ENCODE measurements at places on chromosomes 6 and 20.

DNA sequence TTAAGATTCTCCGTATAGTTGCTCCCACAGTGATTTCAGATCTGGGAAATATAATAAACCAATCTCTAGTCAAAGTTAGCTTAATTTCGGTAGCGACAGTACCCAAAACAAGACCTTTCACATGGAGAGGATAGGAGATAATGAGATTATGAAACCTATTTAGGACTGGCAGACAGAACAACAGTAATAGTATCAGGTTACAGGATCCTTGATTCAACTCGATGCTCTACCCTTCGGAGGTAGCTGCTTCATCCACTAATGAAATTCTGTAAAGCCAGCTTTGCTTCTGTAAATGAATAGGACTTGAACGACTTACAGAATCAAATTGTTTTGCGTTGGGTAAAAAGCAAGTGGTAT, 534 bp upstream of the AKIRIN2 start:
- no peak for DNase-seq

- DNase-seq = no peak
These were observed 101.3 kb downstream of the COL21A1 start for GRCh38 chr6:56146086-56146485.

- DNase-seq = no peak
These were observed 385.5 kb downstream of the TENT5A start for GRCh38 chr6:81366972-81367371.

DNA sequence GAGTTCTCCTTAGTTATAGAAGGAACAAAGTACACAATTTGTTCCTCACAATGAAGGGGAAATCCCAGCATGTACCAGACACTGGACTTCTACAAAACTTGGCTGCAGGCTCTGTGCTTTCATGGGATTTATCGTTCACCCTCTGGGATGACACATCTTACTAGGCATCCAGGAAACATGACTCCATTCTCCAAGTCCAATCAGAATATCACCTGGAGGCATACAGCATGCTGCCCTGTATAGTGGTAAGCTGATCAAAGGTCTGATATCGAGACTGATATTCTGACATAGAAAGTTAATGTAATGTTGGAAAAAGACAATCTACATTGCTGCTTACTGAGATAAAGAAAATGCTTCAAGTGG, 6.7 kb downstream of the RWDD2A start:
- DNase-seq = no peak

- no peak for DNase-seq
These were observed 351.4 kb downstream of the FOXA2 start for GRCh38 chr20:22232923-22233322.

DNA sequence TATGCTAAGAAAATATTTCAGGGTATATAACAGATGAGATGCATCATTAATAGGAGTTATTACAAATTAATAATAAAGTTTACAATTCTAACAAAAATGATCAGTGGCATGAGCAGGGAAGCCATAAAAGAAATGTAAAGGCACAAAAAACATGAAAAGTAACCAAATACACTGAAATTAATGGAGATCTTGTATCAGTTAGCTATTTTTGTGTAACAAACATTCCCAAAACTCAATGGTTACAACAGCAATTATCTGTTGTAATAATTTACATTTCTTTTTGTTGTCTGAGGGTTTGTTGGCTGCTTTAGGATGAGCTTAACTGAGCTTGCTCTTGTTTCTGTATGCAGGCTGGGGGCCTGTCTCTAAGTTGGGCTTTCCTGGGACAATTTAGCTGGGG, 104.3 kb upstream of the AHI1 start:
- DNase-seq = no peak

GRCh38 chr20:45833883-45834796, 541 bp downstream of the SNX21 start:
- peak; percentile 17 for DNase-seq

DNA sequence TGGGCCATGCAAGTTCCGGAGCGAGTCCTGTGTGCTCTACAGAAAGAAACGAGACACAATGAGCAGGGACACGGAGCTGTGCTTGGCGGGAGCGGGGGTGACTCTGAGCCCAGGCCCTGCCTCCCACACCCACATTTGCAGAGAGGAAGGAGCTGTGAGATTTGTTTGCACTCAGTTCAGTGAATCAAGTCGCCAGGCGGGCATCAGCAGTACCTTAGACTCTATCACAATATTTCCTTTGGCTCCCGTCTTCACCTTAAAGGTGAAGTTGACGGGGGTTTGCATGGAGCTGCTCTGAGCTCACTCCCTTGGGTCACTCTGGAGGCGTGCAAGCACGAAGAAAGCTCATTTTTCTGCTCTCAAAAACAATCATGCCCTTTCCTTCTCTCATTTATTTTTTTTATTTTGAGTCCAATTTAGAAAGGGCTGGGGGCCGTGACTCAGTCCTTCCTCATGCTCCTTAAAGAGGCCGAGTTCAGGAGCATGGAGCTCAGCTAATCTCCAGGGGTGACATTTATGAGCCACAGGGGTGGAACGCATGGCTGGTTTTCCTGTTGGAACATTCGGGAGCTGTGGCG, 188.2 kb downstream of the NFATC2 start:
- no peak for DNase-seq

GRCh38 chr20:19292254-19292653, 79.8 kb downstream of the SLC24A3 start:
- no peak for DNase-seq

- no peak for DNase-seq
These were observed 82.1 kb downstream of the PREP start for GRCh38 chr6:105320765-105321164.

DNA sequence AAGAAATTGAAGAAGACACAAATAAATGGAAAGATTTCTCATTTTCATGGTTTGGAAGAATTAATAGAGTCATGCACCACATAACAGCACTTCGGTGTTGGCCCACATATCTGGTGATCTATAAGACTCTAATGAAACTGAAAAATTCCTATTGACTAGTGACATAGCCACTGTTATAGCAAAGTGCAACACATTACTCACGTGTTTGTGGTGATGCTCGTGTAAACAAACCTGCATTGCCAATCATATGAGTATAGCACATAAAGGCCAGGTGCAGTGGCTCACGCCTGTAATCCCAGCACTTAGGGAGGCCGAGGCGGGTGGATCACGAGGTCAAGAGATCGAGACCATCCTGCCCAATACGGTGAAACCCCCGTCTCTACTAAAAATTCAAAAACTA, 84.4 kb upstream of the STMND1 start:
- no peak for DNase-seq
